ENCODE measurements at places on chromosomes 2 and 18. TPM values are rescaled to one million over a fixed set of nuclear protein-coding genes. Genes with fewer than 3 reads are reported as not detected.

DNA sequence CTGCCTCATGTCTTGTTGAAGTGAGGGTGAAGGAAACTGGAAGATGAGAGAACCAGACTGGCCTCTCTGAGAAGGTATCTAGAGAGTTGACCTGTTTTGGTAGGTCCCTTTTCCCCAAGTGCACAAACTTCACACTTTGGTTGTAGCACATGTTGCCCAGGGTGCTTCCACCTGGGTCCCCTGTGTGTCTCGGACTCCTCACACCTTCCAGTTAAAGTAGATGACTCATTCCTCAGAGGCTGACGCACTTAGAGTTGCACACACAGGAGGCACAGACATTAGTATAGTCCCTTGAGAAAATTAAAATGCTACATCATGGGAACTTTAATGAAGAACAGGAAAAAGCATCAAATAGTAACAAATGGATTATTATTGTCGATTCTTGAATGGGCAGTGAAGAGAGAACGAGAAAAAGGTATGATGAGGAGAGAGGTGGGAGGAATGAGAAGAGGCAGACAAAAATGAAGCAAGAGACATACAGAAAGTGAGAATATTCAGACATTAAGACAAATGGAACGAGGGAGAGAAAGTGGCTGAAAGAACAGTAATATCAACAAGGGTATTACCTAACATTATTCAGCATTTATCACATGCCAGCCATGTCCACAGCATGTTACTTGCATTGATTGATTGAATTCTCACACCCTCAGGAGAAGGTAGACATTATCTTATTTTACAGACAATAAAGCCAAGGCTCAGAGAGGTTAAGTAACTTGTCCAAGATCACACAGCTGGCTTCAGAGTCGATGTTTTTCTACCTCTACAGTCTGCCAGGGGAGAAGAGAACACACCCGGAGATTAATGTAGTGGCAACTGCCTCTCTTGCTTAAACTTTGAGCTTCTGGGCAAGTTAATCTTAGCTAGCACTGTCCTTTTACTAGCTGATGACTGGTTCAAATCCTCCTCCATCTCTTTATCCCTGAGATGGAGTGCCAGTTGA lies 68.6 kb downstream of the FHOD3 start:
- DNase-seq, result no peak

- no peak for DNase-seq
Observed at GRCh38 chr2:191721331-191721730, 43.4 kb downstream of the NABP1 start.

DNA sequence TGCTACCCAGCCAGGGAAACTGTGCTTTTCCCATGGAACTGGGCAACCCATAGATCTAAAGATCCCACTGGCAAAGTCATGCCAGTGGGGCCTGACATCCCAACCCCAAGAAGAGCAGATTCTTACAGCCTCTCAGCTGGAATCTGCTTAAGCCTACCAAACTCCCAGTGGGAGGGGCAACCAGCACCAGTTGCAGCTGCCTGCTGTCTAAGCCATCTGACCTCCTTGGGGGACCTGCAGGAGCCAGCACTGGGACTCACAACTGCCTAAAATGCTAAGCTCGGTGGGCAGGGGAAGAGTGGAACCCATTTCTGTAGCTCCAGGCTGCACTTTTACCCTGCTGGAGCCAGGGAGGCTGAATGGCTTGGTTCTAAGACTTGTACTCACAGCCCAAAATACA lies 770.7 kb upstream of the SLC8A1 start:
- no peak for DNase-seq

DNA sequence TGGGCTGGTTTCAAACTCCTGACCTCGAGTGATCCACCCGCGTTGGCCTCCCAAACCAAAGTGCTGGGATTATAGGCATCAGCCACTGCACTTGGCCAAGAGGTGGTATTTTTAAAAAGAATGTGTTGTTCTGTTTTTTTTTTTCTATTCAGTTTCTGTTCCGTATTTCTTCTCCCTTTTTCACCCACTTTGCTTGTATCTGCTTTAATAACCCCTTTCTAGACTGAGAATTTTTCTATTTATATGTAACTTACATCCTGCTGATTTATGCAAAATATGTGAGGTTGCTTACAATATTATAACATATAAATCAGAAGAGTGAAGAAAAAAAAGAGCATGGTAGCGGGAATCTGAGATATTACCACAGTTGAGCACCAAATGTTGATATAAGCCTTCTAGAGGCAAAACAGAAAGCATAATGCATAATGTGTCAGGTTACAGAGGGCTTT lies 17.2 kb upstream of the LYPD6B start:
- no peak for DNase-seq

GRCh38 chr2:10222-10875 lies 36.0 kb downstream of the FAM110C start:
- DNase-seq, result no peak

GRCh38 chr2:120396013-120396860 lies 50.3 kb downstream of the INHBB start:
- DNase-seq, result peak; percentile 51

GRCh38 chr18:55235094-55235461 lies 275.8 kb upstream of the CCDC68 start:
- no peak for DNase-seq

DNA sequence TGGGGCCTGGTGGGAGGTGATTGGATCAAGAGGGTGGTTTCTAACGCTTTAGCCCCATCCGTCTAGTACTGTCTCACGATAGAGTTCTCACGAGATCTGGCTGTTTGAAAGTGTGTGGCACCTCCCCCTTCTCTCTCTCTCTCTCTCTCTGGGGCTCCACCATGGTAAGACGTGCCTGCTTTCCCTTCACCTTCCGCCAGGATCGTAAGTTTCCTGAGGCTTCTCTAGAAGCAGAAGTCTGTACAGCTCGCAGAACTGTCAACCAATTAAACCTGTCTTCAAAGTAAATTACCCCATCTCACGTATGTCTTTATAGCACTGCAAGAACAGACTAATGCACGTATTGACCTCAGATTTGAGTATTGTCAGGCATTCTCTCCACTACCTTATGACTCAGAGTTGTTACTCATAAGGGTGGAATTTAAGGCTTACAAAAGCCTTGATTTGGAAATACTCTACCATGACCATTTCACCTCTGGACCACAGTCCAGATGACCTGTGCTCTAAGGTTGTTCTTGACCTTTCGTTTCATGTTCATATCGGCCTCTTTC lies 99.5 kb upstream of the AGAP1 start:
- no peak for DNase-seq

- no peak for DNase-seq
Observed at GRCh38 chr2:45583977-45584376, 27.1 kb downstream of the SRBD1 start.

DNA sequence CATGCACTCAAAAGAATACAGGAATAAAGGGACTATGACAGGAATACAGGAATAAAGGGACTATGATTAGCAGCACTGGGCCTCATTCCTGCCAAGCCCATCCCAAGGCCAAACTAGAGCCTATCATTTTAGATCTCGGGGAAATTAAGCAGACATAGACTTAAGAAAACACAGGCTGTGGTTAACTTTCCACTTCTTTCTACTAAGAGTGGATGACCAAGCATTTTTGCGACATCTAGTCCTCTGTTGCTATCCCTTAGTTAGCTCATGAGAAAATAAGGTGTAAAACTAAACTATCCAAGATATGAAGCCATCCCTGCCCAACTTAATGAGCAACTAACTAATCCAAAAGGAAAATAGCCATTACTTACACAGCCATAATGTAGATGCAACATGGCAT lies 5.9 kb downstream of the LYPD1 start:
- DNase-seq, result no peak

DNA sequence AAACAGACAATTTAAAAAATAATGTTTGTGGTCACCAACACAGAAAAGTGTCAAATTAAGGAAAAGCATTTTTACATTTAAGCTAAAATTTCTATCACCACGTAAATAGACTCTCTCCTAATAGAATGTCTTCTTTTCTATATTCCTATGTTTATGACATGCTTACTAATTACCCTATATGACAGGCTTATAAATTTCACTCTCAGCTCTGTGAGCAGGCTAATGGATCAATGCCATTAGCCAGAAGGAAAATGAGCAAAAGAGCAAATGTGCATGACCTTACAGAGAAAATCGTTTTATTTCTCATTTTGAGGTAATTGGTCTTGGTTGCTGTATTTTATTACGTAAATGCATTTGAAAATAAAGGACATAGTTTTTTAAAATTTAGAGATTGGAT lies 209.7 kb downstream of the TMX3 start:
- no peak for DNase-seq

DNA sequence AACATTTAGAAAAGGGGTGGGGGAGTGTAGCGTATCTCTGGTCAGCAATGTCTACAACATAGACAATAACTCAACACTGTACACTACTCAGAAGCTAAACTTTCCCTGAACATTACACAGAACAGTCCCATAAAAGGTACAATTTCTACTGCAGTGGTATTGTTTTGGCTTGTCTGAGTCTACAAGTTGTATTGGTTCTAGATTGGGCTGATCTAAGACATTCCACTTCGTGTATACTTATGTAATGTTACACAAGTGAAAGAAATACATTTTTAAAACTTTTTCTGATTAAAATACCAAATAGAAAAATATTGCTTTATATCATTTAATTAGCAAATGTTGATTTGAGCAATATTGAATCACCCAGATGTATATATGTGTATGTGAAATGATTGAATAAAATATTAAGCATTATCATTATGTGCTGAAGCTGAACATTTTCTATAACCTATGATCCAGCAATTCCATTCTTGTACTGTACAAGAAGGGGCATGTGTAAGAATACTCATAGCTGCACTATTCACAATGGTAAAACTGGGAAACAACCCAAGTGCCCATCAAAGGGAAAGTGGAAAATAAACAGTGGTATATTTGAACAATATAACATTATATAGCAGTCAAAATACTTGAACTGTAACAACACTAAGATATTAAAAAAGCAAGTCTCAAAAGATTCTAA lies 52.4 kb downstream of the VSNL1 start:
- no peak for DNase-seq

GRCh38 chr2:227205701-227206100 lies 41.3 kb downstream of the COL4A3 start:
- no peak for DNase-seq

DNA sequence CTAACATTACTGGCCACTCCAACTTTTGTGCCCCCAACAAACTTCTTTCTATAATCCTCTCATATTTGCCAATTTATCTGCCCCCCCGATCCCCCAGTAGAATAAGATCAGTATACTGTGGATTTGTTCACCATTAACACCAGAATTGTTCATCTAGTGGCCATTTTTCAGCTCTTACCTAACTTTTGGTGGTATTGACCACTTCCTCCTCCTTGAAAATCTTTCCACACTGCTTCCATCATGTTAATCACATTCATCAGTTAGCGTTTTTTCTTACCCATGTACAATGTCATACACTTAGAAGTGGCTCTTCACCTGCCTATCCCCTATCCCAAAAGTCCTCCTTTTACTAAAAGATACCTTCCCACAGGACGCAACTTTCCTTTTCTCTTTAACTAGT lies 6.1 kb downstream of the IMPACT start:
- no peak for DNase-seq

- no peak for DNase-seq
Observed at GRCh38 chr2:43292851-43293743, 66.7 kb upstream of the ZFP36L2 start.

DNA sequence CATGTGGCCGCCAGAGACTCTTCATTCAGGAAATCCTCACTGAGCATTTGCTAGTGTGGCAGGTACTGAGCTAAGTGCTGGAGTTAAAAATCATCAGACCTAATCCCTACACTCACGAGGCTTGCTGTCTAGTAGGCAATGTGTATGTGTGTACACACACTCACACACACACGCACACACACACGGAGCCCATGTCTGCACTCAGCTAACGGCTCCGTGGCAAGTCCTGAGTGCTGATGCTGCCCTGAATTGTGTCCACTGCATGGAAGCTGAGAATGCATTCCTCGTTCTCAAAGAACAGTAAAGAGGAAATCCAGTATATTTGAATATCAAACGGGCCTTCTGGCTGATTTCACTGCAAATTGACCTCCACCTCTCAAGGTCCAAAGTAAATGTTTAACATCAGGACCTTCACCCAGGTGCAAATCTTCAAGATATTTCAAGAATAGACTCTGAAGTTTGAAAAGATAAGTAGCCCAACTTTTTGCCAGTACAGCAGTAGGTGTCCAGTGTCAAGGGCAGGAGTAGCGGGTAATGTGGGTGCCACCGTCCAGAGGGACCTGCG lies 136.1 kb upstream of the TTC39C start:
- DNase-seq, result no peak

DNA sequence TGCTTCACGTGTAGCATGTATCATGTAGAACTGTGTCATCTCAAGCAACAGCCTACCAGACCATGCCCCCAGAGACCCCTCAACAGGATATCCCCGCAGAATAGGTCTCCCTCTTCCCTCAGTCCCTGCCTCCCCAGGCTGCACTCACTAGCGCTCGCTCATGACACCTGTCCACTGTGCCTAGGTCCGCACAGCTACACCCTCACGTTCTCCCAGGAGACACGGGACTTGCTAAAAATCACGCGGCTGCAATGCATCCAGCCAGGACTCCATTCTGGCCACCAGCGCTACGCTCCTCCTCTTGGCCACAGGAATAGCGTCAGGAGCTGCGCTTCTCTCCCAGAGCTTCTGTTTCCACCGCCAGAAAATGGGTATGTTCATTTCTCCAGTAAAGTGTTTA lies 2.5 kb downstream of the PXDN start:
- DNase-seq, result peak; percentile 55

DNA sequence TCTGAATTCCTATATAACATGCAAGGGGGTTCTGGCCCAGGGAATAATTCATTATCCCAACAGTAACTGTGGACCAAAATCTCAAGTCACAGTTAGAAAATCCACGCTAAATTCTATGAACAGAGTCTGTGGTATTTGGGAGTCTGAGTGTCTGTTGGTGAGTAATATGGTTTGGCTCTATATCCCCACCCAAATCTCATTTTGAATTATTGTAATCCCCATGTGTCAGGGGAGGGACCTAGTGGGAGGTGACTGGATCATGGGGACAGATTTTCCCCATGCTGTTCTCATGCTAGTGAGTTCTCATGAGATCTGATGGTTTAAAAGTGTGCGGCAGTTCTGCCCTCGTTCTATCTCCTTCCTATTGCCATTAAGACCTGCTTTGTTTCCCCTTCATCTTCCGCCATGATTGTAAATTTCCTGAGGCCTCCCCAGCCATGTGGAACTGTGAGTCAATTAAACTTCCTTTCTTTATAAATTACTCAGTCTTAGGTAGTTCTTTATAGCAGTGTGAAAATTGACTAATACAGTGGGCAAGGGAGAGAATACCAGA lies 68.3 kb downstream of the NBAS start:
- no peak for DNase-seq

The TMEM178A gene
- 6.6 TPM for total RNA-seq

The SUMO1 gene
- 68.9 TPM for total RNA-seq

The DGKD gene
- 35.8 TPM for total RNA-seq

The C2orf81 gene
- total RNA-seq, result 4.4 TPM

The RBM43 gene
- total RNA-seq, result 23.7 TPM

The CTLA4 gene
- 0.67 TPM for total RNA-seq

The CIB4 gene
- not detected for total RNA-seq

The CD8B2 gene
- not detected for total RNA-seq

The DSG4 gene
- not detected for total RNA-seq

The ATP6V1B1 gene
- 1.3 TPM for total RNA-seq

The ABCG8 gene
- total RNA-seq, result not detected

The NT5C1B gene
- total RNA-seq, result not detected

The SLC19A3 gene
- 7.1 TPM for total RNA-seq

The CSRNP3 gene
- 8.3 TPM for total RNA-seq
